ENCODE measurements at places on chromosomes 3 and 15.

DNA sequence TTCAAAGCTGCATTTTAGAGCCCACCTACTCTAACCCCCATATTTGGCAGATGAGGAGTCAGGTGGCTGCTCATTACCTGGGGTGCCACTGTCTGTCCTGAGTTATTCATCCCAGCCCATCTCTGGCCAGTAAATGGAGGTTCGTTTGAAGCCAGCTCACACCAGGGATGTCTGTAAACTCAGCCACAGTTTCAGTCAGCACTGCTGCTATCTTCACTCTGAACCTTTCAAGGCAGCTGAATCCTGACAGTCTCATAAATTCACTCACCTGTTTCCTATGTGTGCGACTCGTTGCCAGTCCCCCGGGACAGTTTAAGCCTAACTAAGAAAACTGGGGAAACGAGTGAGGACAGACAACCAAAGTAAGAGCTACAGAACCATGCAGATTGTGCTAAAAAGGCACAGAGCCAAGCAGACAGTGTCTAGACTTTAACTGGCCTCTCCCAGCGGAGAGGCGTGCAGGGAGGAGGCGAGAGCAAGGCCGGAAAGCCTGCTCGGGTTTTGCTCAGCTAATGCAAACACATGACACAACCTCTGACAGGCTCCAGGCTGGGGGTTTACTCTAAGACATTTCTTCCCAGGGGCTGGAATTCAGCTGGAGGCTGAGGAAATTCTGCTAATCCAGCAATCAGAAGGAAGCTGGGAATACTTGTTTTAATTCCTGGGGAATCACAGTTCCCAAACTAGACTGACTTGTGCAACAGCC lies 12.0 kb downstream of the FSTL1 start:
- DNase-seq: peak; percentile 69

GRCh38 chr15:77974098-77974414 lies 103.5 kb downstream of the TBC1D2B start:
- DNase-seq: peak; percentile 68

DNA sequence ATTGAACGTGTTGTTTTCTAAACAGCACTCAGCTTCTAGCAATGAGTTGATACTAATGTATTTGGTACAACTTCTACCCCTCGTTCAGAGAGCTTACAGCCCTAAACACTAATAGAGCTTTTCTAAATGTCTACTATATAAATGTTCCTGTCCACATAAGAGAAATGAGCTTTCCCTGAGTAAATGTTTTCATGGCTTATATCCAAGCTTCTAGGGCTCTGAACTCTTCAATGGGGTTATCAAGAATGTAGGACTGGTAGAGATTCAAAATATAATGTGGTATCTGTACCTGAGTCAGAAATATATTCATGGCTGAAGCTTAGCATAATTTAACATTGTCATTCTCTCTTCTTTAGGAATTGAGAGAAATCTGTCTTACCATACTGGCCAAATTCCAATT lies 73.4 kb downstream of the SERPINI1 start:
- DNase-seq: no peak

DNA sequence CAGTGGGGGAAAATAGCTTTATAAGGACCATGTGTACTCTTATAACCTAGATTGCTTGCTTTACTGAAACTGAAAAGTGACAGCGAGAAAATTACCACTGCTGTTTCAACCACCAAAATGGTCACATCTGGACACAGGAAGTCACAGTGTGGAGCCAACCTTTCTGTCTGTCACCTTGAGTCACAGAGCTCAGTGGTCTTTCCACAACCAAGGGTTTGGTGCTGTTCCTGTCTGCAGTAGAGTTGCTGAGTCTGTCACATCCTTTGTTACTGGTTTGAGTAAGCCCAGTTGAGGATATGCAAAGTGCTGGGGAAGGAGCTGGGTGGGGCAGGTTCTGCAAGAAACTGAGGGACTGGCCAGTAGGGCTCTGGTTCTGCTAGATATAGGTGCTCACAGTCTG lies 139.1 kb upstream of the EIF1B start:
- DNase-seq: no peak

DNA sequence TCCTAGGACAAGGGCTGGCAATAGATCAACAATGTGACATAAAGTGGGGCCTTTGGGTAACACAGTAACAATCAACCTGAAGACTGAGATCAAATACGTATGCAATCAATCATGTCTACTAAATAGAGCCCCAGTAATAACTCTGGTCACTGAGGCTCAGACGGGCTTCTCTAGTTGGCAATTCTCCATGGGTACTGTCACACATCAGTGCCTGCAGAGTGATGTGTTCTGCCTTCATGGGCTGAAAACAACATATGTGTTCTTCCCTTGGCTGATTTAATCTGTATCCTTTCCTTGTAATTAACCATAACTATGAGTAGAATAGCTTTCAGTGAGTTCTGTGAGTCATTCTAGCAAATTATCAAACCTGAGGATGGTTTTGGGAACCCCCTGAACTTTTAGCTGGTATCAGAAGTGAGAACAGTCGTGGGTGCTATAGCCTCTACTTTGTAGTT lies 113.6 kb downstream of the TMCO5A start:
- DNase-seq: no peak

- DNase-seq: no peak
Observed at GRCh38 chr15:90681056-90681455, 36.1 kb upstream of the BLM start.

DNA sequence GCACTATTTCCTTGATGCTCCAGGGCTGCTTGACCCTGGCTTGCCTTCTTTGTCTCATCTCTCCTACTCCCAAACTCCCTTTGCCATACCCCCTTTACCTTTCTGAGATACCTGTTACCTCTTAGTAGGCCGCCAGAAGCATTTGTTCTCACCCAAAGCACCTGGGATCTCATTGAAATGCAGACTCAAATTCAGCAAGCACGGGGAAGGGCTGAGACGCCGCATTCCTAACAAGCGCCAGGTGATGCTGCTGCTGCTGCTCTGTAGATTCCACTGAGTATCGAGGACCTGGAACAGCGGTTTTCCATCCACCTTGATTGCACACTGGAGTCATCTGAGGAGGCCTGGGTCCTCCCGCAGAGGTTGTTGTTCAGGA lies 91.8 kb downstream of the TMEM266 start:
- no peak for DNase-seq

- DNase-seq: no peak
Observed at GRCh38 chr3:98718730-98719129, 44.4 kb upstream of the ST3GAL6 start.

DNA sequence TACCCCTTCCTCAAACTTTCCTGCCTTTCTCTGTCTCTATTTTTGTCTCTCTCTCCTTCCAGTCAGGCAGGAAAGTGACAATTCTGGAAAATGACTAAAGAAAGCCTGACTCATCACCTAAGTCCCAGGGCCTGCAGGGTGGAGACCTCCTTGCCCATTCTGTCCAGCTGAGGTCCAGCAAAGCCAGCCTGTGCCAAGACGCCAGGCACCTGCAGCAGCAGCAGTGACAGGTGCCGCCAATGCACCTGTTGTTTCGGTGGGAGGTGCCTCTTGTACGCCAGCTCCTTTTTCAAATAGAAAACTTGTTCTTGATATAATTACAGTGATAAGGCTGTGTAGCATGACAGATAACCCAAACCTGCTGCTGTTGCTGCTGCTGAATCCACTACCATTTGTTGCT lies 501.3 kb downstream of the NTRK3 start:
- no peak for DNase-seq

GRCh38 chr3:112013058-112013783 lies 14.5 kb downstream of the TAGLN3 start:
- peak; percentile 71 for DNase-seq

DNA sequence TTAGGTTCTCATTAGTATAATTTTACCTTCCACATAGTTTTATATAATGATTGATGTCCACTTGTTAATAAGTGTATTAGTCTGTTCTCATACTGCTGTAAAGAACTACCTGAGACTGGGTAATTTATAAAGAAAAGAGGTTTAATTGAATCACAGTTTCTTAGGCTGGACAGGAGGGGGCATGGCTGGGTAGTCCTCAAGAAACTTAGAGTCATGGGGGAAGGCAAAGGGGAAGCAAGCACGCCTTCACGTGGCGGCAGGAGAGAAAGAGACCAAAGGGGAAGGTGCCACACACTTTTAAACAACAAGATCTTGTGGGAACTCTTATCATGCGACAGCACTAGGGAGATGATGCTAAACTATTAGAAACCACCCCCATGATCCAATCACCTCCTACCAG lies 19.2 kb downstream of the DZIP3 start:
- no peak for DNase-seq
